ENCODE measurements at places on chromosomes 1 and 21.

GRCh38 chr21:33238565-33239255 is 9.0 kb downstream of the IFNAR2 start:
- DNase-seq, result no peak

DNA sequence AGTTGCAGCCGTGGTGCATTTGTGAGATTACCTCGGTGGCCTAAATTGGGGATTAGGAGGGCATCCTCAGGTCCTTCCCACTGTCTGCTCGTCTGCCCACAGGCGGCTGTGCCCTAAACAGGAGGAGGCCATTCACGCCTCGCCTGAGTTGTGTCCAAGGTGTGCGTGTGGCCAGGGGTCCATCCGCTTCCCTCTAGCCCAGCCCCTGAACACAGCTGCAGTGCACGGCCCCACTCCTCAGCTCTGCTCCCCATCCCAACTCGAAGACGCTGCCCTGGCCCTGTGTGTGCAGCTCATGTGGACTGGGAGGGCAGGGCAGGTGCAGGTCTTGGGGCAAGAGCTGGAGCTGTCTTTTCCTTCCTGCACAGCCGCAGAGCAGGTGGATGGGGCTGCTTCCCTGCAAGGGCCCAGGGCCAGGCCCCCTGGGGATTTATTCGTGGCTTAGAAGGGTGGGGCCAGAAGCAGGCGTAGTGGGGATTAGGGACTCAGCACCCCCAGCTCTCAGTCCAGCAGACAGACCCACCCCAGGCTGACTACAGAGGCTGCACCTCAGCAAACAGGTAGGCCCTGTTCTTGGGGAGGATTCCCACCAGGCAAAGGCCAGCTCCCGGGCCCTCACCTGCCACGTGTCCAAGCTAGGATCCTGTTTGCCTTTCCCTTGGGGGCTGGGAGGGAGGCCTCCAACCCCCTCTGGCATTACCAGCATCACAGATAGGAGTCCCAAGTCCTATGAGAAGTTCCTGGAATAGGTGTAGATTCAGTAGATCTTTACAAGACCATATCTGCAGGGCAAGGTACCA is 4.3 kb downstream of the GUK1 start:
- no peak for DNase-seq

GRCh38 chr1:64701071-64701470 is 43.8 kb upstream of the RAVER2 start:
- no peak for DNase-seq

DNA sequence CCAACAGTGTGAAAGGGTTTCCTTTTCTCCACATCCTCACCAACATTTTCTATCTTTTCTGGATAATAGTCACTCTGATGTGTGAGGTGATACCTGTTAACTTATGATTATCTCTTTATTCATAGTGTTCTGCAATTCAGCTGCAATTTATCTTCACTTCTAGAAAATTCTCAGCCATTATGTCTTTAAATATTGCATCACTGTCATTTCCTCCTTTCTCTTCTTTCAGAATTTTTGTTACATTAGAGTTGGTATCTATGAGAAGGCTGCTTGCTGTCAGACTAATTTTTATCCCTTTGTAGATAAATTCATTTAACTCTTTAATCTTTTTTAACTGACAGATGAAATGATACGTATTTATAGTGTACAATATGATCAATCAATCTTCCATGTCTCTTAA is 30.5 kb upstream of the ATF3 start:
- no peak for DNase-seq

DNA sequence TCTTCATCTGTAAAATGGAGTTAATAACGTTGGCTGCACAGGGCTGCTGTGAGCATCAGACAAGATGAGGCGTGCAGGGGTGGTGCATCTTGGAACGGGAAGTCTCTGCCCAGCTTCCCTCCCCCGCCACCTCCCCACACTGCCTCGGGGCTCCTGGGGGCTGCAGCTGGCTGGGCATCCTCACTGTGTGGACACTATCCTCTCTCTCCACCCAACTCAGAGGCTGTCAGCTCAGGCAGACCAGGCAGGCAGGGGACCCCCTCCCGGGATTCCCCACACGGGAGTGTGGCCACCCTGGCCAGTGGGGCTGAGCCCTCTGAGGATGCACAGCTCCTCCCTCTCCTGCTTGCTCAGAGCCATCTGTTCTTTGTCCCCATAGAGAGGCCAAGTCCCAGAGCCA is 122.7 kb downstream of the CCDC185 start:
- no peak for DNase-seq

Measured in aorta (tissue), 5 donors.